ENCODE measurements at places on chromosomes 7 and 10. TPM values are rescaled to one million over a fixed set of nuclear protein-coding genes. Genes with fewer than 3 reads are reported as not detected.
A peak's percentile ranks its signal among the peaks of the same experiment; 100 is the strongest.

Gene DEPP1
- polyA plus RNA-seq, result 22.2 TPM

Gene GIMAP6
- 14.3 TPM for polyA plus RNA-seq

Gene LRRC18
- not detected for polyA plus RNA-seq

Gene TAS2R3
- not detected for polyA plus RNA-seq

DNA sequence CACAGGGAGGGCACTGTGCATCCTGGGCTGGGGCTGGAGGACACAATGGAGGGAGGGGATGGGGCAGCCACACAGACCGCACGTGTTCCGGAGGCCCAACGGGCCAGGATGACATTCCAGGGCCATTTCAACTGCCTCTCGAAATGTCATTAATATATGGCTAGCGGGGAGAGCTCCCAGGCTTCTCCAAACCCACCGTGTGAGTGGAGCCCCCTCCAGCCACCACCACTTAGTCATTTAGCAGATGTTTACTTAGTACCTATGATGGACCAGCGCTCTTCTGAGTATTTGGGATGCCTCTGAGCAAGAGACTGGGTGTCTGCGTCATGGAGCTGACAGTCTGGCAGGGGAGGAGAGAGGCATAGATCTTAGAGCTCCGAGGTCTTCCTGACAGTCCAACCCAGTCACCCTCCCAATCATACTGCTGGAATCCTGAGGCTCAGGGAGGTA is 107.3 kb downstream of the ZMIZ1 start:
- DNase-seq, result no peak

GRCh38 chr7:33495207-33495606 is 365.8 kb downstream of the BBS9 start:
- no peak for DNase-seq

GRCh38 chr10:111360260-111360925 is 283.6 kb downstream of the ADRA2A start:
- no peak for DNase-seq

DNA sequence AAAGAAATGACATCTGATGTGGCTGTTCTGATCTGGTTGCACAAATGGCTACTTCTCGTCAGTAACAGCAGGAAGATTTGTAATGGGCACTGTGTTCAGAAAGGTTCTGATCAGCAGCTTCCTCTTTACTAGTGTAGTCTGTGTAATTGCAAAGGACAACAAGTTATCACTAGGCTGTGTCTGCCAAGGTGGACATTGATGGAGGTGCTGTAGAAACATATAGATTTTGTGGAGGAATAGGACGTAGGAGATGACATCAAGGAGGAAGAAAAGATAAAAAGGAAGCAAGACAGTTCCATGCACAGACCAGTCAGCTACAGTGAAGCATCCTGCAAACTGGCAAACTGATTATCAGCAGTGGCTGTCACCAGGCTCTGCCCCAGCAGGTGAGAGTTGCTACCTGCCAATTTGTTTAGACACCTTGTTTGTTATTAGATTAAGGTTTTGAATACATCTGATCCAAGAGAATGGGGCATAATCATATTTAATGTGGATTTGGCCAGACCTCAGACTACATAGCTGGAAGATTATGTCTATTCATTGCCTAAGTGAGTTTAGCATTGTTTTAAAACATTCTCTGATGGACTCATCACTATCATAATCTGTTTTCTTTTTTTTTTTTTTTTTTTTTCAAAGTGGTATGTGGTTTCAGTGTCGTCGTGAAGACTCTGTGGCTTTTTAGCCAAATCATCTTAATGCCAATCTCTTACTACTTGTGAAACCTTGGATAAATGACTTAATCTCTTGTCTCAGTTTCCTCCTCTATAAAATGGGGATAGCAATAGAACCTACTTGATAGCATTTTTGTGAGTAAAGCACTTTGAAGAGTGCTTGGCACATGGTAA is 417.9 kb upstream of the LRGUK start:
- DNase-seq, result no peak

Gene MOGAT3
- polyA plus RNA-seq, result not detected

Gene NPC1L1
- not detected for polyA plus RNA-seq

DNA sequence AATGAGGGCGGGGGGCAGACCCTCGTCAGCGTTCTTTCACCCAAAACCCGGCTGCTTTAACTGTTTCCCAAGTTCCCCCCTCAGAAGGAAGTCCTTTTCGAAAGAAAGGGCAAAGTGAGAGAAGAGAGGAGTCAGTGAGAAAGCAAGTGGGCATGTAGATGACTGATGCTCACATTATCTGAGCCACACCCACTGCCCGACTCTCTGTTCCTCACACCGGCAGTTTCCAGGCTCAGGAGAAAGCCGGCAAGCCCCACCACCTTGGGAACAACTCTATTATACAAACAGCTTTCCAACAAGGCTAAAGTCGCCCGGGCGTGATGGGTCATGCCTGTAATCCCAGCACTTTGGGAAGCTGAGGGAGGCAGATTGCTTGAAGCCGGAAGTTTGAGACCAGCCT is 23.1 kb downstream of the RCC1L start:
- no peak for DNase-seq

- DNase-seq, result no peak
Measured at GRCh38 chr7:115734641-115735040, 295.9 kb downstream of the TFEC start.

DNA sequence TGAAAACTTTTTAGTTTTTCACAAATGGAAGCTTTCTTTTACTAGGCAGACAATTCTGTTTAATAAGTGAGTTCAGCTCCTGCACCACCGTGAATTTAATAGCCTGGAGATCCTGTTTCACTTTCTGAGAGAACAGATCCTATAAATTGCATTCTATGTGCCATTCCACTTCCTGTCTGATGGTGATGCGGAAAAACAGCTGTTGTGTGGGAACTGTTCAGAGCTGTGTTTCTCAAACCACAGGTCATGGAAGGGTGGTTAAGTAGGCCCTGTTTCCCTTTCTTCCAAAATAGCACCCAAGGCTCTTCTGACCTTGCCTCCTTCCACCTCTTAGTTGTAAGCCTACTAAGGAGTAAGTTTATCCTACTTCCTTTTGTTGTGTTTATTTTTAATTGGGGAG is 97.2 kb upstream of the DKK1 start:
- peak; percentile 38 for DNase-seq

Gene AKR1C8
- not detected for polyA plus RNA-seq

GRCh38 chr10:79047875-79048638 is 20.7 kb upstream of the ZMIZ1 start:
- no peak for DNase-seq

Gene OR2A5
- not detected for polyA plus RNA-seq

DNA sequence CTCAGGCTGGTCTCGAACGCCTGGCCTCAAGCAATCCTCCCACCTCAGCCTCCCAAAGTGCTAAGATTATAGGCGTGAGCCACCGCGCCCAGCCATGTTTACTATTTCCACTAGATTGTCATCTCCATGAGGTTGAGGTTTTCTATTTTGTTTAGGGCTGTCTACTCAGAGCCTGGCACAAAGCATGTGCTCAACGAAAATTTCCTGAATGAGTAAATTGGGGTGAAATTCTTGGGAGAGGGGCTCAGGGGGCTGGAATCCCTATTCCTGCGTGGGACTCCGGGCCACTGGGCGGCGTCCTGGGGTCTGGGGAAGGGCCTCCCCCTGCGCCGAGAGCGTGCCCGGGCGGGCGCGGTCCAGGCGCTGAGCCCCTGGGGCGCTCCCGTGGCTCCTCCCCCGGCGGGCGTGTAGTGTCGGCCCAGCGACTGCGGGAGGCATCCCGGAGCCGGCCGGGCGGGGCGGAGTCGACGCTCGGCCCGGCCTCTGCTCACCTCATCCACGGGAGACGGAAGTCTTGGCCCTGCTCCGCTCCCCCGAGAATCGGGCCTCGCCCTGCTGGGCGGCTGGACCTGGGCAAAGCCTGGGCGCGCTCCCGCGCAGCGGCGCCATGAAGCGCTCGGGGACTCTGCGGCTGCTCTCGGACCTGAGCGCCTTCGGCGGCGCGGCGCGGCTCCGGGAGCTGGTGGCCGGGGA is at the start of gene HPS6:
TSS of gene HPS6 (plus strand) at position 482 of the 693 bp plus-strand sequence. CDS start at position 608, 126 bp downstream.
- peak; percentile 86 for DNase-seq

- DNase-seq, result peak; percentile 57
Measured at GRCh38 chr7:90816511-90817142, 220.5 kb downstream of the CDK14 start.

DNA sequence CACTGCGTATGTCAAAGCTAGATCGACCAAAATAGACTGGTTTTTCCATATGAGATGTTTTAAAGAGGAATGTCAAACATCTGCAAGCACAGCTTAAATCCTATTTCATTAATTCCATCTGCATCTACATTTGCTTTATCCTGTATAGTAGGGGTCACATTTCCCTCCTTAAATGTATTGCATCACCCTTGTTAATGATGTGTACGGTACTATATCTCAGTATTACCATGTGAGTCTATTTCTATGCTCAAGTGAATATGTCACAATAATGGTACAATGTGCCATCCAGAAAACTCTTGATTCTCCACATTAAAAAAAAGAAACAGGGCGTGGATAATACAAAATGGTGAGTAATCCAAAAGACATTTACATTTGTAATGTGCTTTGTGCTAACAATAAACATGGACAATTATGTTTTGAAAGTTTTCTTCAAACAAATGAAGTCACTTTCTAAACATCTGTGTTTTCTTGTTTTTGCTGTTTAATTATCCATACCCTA is 56.6 kb downstream of the TWIST1 start:
- DNase-seq, result no peak

- no peak for DNase-seq
Measured at GRCh38 chr10:73000973-73001372, 46.4 kb upstream of the PLA2G12B start.

DNA sequence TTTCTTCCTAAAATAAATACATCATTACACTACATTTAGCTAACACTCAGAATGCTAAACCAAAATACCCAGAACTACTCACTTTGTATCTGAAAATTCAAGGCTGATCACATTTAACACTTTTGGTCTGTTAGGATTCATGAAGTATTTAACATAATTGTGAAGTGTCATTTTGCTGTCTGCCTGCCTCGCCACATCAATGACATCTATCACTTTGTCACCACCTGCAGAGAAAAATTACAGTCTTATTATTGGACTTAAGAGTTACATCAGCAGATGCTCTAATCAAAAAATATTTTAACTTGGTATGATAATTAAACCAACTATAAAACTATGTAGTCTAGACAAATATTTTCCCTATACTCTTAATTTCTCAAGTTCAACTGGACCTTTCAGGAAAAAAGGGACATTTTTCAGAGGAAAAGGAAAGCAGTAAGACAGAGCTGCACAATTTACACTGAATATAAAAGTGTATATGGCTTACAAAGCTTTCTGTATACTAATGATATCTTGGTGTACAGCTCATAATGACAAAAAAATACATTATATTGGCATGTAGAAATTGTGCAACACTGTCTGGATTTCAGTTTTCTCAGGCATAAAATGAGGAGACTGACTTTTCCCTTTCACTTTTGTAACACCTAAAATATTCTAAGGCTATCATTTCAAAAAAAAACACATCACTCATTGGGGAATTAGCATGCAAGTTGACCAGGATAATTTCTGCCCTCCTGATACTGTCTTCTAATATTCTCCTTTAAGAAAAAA is 49.2 kb downstream of the KDM7A start:
- no peak for DNase-seq

- DNase-seq, result no peak
Measured at GRCh38 chr7:3272691-3273141, 28.3 kb upstream of the SDK1 start.

Gene GPER1
- polyA plus RNA-seq, result 6.7 TPM

- DNase-seq, result no peak
Measured at GRCh38 chr10:119225083-119225658, 17.8 kb downstream of the GRK5 start.

DNA sequence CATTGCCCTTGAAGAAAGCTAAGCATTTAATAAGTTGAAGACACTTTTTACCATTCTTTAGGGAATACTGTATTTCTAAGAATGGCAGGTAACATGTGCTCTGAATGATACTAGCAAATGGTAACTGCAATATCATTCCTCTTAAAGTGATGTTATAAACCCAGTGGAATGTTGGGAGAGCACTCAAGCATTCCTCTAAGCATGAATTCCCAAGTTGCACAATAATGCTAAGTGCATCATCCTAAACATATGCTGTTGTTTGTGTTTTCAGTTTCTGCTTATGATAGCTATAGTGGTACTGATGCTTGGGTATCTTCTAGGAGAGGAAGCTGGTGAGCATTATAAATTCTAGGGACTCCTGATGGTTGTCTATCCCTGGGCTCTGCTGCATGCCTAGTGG is 673.9 kb downstream of the PHTF2 start:
- DNase-seq, result no peak

Gene GRM3
- polyA plus RNA-seq, result not detected

GRCh38 chr7:2542916-2543871 is 12.1 kb downstream of the BRAT1 start:
- no peak for DNase-seq

Measured in muscle of arm (tissue), 14 donors.